ENCODE measurements at places on chromosomes 12 and 14.

- no peak for DNase-seq
These were observed 3.1 kb downstream of the RDH16 start for GRCh38 chr12:56954057-56954957.

- peak; percentile 74 for DNase-seq
These were observed 593 bp downstream of the PIP4P1 start for GRCh38 chr14:20460458-20461224.

GRCh38 chr12:51917746-51918453, 10.6 kb downstream of the ACVRL1 start:
- no peak for DNase-seq

DNA sequence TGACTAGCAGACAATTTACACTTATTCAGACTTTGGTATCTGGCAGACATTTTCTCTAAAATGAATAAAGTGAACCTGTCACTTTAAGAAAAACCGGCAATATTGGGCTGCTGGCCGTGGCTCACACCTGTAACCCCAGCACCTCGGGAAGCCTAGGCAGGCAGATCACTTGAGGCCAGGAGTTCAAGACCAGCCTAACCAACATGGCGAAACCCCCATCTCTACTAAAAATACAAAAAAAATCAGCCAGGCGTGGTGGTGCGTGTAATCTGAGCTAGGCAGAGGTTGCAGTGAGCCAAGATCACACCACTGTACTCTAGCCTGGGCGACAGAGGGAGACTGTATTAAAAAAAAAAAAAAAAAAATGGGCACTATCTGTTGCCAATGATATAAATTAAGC, 11.5 kb downstream of the DUSP16 start:
- DNase-seq, result no peak

- DNase-seq, result no peak
These were observed 37.3 kb downstream of the PPP1R12A start for GRCh38 chr12:79897617-79898016.

DNA sequence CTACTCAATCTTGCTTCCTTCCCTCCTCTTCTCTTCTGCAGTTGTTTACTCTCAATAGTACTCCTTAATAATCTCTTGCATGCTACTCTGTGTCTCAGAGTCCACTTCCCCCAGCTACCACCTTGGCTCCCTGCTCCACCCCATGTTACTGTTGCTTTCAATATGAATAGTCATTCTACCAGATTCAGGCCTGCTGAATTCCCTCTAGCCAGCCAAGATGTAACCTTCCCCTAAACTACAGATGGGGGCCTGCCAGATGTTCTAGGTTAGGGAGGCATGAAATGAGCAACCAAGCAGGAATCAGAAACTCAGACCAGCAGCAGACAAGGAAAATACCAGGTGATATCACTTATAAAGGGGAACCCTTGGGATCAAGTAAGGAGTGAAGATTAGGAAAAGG, 392.1 kb upstream of the DDHD1 start:
- DNase-seq, result no peak

DNA sequence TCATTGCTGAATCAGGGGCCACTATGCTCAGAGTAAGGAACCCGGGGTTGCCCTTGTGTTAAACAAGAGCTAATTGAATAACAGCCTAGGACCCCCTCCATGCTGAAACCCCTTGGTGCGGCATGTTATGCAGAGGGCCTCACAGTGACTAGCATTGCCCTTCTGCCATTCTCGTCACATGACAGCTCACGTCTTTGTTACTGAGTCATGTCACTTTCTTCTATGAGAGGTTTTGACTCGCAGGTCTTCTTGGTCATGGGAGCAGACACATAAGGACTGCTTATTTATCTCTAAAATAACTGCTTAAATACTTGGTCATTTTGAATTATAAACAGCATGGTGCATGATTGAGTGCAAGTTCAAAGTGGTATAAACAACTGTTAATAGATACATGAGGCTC, 24.9 kb downstream of the TCTN1 start:
- no peak for DNase-seq

DNA sequence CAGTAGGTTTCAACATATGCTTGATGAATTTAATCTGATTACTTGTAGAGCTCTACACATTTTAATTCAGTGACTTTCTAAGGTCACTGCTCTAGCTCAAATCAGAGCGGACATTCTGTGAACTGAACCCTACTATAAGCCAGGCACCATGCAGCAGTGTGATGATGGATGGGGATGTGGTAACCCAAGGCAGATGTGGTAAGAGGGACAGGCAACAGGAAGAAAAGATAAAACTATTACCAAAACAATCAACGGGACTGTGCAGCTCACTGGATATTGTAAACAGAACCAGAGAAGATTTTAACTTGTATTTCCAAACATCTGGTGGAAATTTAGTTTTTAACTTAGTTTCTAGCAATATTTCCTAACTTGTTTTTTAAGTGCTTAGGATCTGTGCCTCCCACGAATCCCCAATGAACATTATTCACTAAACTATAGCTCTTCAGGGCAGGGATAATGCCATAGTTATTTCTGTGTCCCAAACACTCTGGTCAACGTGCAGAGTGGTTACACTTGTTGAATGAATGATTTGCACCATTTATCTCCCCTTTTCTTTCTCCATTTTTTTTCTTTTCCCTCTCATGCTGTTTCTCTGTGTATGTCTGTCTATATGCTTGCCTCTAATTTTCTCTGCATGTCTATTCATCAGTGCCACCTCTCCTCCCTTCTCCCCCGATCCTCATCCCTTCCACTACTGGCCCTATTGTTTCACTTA, 3.0 kb downstream of the ERO1A start:
- DNase-seq, result no peak

DNA sequence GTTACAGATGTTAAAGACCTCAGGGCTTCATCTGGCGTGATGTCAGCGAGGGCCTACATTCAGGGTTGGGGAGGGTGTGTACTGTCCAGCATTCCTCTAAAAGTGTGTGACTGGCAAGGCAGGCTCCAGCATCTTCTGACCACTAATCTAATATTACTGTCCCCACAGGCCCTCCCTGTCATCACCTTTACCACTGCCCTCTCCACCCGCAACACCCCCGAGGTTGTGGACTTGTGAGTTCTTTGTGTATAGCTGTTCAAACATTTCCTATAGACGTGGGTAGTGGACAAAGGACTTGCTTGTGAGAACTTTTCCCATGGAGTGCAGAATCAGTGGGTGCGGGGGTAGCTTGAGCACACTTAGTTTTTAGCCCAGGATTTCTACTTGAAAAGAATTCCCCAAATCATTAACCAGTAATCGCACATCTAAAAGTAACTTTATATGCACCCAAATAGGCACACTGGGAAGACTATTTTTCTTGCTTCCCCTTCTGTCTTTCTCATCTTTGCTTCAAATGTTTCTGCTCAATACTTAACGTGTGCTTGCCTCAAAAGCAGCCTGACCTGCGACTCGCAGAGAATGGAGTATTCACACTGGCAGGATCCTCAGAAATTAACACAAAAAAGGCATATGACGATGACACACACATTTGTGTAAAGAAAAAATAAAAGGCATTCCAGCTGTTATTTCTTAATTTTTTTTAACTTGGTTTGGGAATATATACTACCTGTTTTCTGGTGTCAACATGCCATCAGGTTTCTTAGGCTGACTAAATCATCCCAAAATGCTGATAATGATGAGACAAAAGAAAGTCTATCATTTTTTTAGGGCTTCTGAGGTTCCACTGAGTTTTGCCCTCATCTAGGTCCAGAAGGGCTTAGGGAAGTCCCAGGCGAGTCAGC, 158.4 kb upstream of the HIF1A start:
- no peak for DNase-seq

DNA sequence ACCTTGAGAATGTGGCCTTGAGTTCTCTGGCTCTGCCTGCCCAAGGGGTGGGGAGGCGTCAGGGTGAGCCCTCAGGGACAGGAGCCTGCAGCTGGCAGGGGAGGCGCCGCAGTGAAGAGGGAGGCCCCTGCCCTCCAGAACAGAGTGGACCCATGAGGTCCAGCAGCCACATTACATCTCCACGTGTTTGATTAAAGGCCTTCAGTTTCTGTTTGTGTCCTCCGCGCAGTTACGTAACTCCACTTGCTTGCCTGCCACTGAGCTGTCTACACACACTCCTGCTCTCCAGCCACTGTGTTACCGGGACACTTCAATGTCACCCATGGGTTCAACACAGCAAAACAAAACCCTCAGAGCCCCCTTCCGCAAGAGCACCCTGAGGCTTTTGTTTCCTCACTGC, 70.4 kb downstream of the CHGA start:
- no peak for DNase-seq

DNA sequence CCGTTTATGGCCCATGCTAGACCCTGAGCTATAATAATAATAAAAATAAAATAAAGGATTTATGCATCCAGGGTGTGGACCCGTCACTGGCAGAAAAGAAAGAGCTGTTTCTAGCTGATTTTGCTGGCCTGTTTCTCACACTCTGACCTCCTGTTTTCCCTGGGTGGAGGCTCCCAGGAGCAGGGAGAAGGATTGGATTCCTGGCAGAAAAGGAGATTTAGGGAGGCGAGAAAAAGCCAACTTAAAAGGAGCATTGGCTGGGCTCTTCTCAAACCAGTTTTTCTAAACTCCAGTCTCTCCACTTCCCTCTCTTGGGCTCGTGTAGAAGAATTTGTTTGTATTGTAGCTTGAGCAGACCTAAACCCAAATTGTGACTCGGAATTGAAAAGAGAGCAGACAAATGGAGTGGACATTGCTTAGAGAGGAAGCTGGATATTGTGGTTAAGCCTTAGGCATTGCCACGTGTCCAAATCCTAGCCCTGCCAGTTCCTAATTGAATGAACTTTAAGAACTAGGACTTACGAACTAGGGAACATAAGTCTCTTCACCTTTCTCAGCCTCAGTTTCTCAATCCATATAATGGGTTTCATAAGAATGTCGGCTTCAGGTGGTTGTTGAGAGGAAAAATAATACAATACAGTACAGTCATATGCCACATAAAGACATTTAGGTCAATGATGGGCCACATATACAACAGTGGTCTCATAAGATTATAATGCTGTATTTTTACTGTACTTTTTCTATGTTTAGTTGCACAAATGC, 14.4 kb upstream of the TBX5 start:
- DNase-seq, result no peak

DNA sequence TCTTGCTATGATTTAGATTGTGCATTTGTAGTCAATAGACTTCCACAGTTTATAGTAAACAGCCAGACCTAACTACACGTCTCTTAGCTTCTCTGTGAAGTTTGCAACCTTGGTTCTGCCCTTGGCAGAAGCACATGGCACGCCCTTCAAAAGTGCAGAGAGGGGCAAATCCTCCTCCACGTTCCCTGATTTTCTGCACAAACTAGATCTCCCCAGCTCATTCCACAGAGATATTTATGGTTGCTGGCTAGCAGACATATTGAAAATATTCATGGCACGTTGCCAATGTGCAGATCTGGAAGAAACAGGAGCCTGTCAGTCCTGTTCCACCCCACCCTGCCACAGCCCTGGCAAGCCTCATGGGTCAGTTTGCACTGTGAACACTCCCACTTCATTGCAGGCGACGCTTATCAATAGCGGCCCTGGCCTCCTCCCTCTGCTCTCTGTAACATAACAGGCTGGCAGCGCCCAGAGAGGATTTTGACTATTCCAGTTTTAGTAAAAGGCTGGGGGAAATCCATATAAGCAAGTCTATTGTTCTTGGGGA, 6.5 kb upstream of the LGALS3 start:
- no peak for DNase-seq

- no peak for DNase-seq
These were observed 127.4 kb upstream of the MAP1LC3B2 start for GRCh38 chr12:116431677-116432300.

DNA sequence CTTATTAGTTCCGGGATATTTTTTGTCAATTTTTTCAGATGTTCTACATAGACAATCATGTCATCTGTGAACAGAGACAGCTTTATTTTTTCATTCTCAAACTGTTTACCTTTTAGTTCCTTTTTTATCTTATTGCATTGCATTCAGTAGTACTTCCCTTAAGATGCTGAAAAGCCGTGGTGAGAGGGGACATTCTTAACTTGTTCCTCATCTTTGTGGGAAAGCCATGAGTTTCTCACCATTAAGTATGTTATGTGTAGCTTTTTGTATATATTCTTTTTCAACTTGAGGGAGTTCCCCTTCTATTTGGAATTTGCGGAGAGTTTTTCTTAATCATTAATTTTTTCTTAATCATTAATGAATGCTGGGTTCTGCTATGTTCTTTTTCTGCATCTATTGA, 1727.1 kb upstream of the SEL1L start:
- no peak for DNase-seq

DNA sequence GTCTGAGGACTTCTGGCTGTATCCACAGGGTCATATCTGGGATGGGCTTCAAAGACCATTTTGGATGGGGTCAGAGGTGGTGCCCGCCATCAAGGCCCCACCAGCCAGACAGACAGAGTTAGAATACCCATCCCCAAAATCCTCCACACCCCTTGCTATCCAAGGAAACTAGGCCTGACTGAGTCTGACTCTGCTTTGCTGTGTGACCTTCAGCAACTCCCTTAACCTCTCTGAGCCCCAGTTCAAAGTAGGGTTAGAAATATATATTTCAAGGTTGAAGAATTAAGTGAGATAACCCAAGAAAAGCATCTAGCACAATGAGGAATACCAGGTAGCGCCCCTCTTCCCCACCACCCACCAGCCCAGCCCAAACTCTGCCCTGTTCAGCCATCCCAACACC, 20.3 kb downstream of the BCL11B start:
- no peak for DNase-seq

DNA sequence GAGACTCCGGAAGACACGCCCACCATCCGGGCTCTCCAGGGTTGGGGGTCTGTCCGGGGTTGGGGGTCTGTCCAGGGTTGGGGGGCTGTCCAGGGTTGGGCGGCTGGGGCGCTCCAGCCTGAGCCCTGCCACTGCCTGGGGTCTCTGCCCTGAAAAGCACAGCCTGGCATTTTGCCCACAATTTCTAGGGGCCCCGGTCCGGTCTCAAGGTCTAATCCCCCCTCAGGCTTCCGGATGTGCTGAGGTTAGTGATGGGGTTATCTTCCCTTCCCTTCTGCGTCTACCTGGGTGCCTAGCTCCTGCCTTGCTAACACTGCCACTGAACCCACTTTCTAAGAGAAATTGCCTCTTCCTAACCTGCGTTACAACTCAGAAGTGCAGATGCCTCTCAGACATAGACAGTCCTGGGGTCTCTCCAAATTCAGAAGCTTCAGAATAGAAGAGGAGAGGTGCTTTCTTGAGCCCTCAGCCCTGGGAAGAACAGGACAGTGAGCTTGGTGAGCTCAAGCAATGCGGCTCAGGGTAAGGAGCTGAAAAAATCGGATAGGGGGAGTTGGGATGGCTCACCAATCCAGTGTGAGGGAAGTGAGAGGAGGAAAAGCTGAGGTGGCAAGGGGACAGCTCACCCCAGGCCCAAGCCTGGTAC, 5.7 kb downstream of the LHX5 start:
- DNase-seq, result no peak

GRCh38 chr14:53144244-53144643, 8.9 kb downstream of the DDHD1 start:
- peak; percentile 90 for DNase-seq

GRCh38 chr14:31944256-31945073, 132.6 kb upstream of the ARHGAP5 start:
- DNase-seq, result no peak

GRCh38 chr14:35046751-35047536, 872 bp downstream of the FAM177A1 start:
- DNase-seq, result no peak

GRCh38 chr12:109877504-109878246, 2.7 kb downstream of the GLTP start:
- no peak for DNase-seq

- DNase-seq, result no peak
These were observed 583 bp downstream of the CPNE8 start for GRCh38 chr12:38904537-38905479.

- DNase-seq, result no peak
These were observed 71.7 kb upstream of the RIN3 start for GRCh38 chr14:92441751-92442504.

GRCh38 chr14:104228221-104228620, 89.8 kb downstream of the KIF26A start:
- DNase-seq, result no peak
